ENCODE measurements at places on chromosomes 1 and 21. TPM values are rescaled to one million over a fixed set of nuclear protein-coding genes. Genes with fewer than 3 reads are reported as not detected.

- no peak for DNase-seq
Observed at GRCh38 chr1:63119575-63120155, 202.7 kb upstream of the FOXD3 start.

DNA sequence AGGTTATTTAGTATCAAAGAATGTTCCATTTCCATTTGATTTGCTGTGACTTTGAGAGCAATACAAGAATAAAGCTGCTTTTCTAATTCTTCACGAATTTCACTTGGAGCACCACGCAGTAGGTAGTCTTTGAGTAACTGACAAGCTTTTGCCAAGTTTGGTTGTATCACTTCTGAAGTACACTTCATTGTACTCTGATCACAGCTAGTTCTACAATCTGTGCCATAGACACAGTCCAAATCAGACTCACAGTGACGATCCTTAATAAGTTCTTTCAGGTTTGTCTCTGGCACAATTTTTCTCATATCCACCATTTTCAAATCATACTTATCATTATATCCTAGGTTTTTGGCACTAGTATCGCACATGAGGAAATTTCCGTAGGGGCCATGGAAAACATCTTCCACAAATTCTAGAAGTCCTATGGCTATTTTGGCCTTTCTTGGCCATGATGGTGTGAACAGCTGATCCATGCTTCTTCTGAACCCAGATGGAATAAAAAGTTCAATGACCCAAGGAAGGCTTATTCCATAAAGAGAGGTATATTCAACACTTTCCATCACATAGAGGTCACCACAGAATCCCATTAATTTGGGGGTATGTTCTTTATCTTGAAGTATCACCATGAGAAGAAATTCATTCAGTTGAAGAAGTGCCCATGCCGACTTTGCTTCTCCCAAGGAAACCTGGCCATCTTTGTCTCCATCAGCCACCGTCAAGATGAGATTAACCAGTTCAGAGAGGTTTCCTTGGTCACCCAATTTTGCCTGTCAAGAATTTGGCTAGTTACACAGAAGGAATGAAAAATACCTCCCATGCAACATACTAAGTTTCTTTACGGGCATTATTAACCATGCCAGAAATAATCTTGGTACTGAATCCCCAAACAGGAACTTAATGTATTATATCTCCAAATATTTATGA is 11.9 kb downstream of the RPL5 start:
- DNase-seq, result no peak

GRCh38 chr1:94798054-94798453 is 22.1 kb upstream of the SLC44A3 start:
- no peak for DNase-seq

Gene FMO2
- not detected for total RNA-seq

- DNase-seq, result peak; percentile 4
Observed at GRCh38 chr1:71587961-71588360, 507.1 kb upstream of the ZRANB2 start.

Gene KRTAP23-1
- total RNA-seq, result not detected

Gene GUCA2B
- total RNA-seq, result not detected

DNA sequence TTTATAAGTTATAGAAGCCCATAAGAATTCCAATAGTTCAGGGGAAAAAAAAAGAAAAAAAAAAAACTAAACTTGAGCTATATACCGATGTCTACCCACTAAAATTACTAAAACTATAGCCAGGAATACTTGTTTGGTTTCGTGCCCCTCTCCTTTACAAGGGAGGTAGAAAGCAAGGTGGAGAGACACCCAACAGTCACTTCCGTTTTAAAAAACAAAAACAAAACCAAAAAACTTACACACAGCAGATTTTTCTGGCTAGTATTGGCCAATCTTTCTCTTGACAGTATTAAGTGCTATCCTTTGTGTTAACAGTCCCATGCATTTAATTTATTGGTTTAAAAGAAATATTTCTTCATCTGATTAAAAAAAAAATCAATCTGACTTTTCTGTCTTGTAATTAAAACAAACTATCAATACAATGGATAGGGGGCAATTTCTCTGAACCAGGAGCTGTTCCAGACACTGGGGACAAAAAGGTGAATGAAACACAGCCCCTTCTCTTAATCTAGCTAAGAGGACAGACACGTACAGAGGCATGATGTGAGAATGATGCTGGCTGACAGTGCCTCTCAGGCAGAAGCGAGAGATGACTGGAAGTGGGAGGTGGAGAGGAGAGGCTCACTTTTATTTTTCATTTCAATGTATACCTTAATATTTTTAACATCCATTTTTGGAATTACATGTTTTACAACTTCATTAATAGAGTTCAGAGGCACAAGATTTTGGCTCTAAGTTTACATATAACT is 214.8 kb downstream of the RERE start:
- DNase-seq, result no peak

DNA sequence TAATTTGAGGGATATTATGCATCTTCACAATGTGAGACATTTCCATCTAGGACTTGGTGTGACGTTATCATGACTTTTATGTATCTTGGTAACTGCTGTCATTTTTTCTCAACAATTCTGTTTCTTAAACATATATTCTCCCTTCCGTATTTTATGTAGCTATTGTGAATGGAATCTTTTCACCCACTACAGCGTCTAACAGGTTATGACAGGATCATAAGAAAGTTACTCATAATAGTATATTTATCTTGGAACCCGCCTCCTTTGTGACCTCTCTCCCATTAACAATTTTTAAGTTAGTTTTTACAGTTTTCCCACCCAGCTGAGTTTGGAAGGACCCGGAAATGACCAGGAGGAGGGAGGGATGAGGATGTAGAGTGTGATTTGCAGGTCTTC is 6.8 kb upstream of the DMRTA2 start:
- DNase-seq, result no peak

- no peak for DNase-seq
Observed at GRCh38 chr21:45455674-45456583, 51.0 kb downstream of the COL18A1 start.

DNA sequence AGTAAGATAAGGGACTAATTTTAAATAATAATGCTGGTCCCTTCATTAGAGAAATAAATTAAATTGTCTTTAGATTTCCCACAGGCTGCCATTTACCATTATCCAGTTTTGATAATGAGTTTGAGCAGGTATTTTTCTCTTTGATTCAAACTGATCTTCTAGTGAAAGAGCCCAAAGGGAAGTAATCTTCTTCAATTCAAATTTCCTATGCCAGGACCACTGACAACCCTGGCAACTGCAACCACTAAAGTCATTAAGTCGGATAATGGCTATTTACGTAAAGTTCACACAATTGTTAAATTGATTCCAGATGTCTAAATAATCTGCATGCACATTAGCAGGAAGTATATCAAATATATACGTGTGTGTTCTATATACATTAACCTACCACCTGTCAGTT is 399.3 kb downstream of the PTPRC start:
- no peak for DNase-seq

Gene CYP4B1
- not detected for total RNA-seq

- no peak for DNase-seq
Observed at GRCh38 chr1:145936247-145936646, 9.0 kb upstream of the RBM8A start.

DNA sequence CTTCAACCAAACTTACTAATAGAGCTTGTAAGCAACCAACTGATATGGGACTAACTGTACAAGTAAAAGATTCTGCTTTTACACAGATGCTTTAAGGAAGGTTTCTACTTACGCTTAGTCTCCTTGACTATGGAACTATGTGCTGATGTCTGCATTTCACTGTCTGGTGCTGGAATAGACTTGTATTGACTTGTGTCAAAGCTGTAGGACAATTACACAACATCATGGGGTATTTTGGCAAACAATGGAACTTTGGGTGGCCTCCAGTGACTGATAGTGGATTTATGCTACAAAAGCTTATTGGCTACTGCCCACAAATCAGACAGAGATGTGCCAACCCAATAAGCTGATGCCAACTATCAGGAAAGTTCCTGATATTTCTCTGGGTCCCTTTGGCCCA is 10.6 kb downstream of the CBR1 start:
- DNase-seq, result no peak

Gene SH2D1B
- not detected for total RNA-seq

- no peak for DNase-seq
Observed at GRCh38 chr1:12548973-12549459, 69.0 kb downstream of the DHRS3 start.

GRCh38 chr1:27668808-27669723 is 2.9 kb downstream of the IFI6 start:
- no peak for DNase-seq

GRCh38 chr1:36377791-36378492 is 7.8 kb downstream of the STK40 start:
- no peak for DNase-seq

DNA sequence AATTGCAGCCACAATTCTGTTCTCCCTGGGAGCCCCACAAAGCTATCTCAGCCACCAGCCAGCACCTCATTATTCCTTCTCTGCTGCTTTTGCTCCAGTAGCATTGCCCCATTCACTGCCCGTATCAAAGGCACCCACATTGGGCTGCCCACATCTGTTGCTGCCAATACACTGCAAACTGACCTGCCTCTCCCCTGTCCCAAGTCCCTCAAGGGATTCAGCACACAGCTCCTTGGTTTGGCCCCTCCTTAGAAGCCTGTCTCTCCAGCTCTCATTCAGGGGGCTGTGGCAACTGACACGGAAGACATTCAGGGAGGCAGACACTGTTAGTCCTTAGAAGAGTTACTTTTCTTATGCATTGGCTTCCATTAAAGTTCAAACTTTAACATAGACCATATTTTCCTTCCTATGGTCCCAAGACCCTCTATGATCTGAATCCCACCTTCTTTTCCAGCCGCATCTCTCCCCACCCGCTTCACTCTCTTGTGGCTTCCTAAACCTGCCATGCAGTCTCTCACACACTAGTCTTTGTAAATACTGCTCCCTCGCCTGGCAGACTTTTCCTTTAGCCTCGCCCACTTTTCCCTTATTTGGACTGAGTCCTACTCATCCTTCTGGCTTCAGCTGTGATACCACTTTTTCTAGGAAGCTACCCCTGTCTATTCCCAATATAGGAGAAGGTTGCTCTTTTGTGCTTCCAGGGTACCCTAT is 19.3 kb upstream of the KLHDC8A start:
- no peak for DNase-seq
